ENCODE measurements at places on chromosomes 5 and 9.

DNA sequence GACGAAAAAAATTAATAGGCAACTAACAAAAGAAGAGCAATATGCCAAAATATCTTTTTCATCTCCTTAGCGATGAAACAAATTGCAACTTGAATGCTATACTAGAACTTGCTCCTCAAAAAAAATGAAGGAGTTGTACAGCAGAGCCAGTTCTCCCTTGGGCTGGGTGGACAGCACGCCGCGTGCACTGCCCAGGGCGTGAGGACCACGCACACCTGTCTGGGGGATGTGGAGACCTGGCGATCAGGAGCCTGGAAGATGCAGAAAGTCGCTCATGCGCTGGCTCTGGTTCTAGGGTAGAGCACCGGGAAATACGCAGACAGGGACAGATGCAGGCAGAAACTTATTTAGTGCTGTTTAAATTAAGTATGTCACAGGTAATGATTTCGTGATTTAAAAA, 342.0 kb upstream of the IRX4 start:
- no peak for DNase-seq

- DNase-seq: peak; percentile 30
Measured at GRCh38 chr5:72539038-72539437, 31.8 kb upstream of the ZNF366 start.

DNA sequence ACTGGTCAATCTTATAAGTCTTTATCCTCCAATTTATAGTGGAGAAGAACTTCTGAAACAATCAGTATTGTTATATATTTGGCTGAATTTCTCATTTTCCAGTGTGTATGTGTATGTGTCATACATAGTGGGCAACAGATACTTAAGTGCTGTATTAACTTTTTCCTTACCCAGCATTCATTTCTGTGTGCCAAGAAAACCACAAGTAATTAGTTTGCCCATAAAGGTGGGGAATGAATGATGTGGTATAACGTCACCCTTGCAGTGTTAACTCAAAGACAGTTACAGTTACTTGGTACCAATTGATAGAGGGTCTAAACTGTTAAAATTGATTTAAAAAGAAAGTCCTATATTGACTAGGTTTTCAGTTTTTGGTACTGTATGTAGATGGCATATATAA, 2.0 kb downstream of the OGN start:
- DNase-seq: no peak

DNA sequence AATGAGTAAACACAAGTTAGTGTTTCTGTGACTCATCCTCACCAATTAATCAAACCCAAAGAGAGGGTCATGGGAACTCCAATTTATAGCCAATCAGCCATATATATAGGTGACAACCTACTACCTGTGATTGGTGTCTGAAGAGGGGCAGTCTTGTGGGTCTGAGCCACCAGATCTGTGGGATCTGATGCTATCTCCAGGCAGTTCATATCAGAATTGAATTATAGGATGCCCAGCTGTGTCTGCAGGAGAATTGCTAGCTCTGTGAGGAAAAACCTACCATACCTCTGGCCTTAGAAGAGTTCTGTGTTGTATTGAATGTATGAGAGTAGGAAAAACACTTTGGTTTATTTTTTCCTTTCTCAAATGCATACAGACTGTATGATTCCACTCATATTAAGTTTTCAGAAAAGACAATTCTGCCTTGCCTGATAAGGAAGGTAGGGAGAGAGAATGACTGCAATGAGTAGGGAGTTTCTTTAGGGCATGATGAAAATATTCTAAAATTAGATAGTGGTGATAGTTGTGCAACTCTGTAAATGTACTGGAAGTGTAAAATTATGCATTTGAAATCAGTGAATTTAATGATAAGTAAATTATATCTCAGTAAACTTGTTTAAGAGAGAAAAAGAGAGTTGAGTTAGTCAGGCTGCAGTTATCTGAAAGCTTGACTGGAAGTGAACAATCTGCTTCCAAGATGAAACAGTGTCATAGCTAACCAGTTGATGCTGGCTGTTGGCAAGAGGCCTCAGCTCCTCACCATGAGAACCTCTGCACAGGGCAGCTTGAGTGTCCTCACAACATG, 274.9 kb downstream of the AUH start:
- no peak for DNase-seq

All from NCI-H2029 (cell line).